AG04450 (cell line): ENCODE measurements at places on chromosomes 16 and 17.

DNA sequence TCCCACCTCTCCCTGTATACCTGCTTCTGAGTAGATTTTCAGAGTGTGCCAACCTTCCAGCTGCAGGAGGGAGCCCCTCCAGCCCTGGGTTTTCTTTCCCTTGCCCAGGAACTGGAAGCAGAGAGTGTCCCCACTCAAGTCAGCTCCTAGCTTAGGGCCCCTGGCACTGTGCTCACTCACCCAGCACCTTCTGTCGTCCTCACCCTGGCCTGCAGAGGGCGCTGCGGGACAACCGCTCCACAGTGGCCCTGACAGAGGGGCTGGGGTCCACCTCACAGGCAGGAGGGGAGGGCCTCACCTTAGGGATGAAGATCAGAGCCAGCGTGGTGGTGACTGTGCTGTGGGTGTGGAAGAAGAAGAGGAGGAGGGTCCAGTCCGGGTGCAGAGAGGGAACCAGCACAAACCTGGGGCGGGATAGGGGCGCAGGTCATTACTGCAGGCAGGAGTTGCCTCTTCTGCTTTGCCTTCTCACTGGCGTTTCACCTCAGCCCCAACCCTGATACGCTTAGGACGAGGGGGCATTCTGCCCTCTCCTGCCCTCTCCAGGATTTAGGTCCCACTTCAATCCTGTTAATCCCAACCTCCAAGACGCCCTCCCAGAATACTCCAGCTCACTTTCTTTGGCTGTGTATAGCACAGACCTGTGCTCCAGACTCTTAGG lies 10.0 kb downstream of the GPR179 start:
- no peak for DNase-seq

DNA sequence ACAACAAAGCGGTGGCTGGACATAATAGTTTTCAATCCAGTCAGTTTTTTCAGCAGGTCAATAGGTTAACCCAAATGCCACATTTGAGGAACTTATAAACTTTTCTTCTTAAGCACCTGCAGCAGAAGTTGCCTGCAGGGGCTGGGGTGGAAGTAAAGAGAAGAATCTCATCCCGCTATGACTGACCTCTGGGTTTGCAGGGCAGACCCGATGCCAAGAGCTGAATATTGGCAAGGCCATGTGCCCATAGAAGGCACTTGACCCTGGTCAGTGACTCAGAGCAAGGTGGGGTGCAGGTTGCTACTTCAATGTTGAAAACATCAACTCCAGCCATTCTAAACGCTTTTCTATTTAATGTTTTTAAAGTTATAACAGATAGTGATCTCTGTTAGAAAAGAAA lies 17.9 kb upstream of the SMPD3 start:
- no peak for DNase-seq

GRCh38 chr16:74070237-74070636 lies 226.4 kb upstream of the PSMD7 start:
- no peak for DNase-seq

- no peak for DNase-seq
These were observed 17.0 kb downstream of the BCL7C start for GRCh38 chr16:30876867-30877266.

DNA sequence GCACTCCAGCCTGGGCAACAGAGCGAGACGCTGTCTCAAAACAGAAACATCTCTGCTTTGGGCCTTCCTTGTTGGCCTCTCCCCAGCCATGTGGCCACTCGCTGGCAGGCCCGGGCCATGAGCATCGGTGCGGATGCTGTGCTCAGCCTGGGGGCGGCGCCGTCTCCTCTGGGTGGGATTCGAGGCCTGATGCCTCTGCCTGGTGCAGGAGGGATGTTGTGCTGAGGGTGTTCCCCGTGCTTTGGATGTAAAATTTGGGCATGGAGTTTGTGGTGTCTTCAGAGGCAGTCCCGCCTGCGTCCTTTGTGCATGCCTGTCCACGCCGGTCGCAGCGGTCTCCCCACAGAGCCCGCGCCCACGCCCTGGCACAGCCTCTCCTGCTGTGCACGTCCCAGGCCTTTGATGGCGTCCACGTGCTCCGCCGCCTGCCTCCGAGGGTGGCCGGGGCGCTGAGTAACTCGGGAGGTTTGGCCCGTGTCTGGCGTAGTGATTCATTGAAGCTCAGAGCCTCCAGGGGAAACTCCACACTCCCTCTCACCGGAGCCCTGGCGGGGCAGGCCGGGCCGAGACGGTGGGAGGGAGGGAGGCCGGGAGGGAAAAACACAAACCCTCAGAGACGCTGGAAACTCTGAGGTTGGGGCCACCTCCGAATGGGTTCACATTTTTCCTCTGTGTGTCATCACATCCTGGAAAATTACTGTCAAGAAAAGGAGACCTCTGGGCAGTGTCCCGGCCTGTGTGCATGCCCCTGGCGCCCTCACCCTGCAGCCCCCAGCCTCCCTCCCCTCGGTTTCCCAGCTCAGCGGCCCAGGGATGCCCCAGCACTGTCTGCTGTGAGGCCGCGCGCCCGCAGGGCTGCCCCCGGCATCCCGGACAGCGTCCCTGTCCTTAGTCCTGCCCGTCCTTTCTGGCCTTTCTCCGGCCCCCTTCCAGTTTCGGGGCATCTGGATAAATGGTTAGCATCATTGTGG lies 19.0 kb downstream of the CENPX start:
- peak; percentile 84 for DNase-seq

DNA sequence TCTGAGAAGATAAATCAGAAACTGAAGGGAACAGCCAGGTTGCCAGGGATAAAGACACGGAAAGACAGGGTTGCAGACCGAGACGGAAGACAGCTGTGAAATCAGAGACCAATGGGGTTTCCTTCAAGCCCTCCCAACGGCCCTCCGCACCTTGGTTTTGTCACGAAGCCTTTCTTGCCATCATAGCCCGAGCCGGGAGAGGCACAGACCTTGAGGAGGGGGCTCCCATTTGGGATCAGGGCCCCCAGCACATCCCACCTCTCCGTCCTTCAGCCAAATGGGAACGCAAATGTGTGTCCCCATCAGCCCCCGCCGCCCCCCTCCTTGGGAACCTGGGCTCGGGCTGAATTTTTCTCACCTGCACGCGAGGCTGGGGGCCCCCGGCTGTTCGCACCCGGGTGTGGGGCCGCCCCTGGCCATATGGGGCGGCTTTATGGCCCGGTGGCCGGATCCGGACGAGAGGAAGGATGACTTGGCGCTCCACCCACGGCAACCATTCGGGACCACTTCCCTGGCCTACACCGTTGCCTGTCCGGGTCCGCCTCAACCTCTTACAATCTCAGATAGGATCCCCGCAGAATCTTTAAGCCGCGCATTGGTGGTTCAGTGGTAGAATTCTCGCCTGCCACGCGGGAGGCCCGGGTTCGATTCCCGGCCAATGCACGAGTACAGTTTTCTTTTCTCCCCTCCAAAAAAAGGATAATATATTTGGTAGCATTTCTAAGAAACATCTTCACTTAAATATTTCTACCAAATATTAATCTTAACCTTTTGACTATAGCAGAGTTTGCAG lies 1.4 kb upstream of the HES7 start:
- no peak for DNase-seq

DNA sequence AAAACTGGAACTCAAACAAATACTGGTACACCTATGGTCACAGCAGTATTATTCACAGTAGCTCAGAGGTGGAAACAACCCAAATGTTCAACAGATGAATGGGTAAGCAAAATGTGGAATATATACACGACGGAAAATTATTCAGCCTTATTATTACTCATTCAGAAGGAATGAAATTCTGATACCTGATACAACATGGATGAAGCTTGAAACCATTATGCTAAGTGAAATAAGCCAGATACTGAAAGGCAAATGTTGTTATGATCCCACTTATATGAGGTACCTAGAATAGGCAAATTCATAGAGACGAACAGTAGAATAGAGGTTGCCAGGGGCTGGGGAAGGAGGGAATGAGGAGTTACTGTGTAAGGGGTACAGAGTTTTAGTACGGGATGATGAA lies 27.1 kb upstream of the MYLK3 start:
- DNase-seq = no peak

GRCh38 chr17:73420897-73421296 lies 109.1 kb upstream of the CDC42EP4 start:
- DNase-seq = no peak

DNA sequence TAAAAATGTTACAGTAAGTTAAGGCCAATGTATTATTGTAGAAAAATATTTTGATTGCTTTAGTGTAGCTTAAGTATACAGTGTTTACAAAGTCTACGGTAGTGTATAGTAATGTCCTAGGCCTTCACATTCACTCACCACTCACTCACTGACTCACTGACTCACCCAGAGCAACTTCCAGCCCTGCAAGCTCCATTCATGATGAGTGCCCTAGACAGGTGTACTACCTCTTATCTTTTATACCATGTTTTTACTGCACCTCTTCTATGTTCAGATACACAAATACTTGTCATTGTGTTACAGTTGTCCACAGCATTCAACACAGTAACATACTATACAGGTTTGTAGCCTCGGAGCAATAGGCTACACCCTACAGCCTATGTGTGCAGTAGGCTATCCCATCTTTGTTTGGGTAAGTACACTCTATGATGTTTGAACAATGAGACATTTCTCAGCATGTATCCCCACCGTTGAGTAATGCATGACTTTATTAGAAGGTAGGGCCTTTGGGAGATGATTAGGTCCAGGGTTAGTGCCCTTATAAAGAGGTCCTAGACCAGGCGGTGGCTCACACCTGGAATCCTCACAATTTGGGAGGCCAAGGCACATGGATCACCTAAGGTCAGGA lies 117.8 kb downstream of the SLC39A11 start:
- DNase-seq = peak; percentile 24

DNA sequence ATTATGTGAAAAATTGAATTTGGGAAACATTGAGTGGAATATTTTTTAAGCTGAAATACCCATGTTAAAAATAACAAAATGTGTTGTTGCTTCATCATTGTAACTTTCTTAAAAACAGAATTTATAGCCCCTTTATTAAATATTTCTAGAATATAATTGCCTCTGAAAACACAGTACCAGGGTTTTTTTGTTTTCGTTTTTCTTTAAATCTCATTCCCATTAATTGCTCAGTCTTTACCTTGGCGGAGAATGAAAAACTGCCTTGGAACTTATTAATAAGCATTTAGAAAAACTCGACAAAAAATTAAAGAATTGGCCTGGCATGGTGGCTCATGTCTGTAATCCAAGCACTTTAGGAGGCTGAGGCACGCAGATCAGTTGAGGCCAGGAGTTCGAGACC lies 195.2 kb upstream of the TBX2 start:
- DNase-seq = no peak

DNA sequence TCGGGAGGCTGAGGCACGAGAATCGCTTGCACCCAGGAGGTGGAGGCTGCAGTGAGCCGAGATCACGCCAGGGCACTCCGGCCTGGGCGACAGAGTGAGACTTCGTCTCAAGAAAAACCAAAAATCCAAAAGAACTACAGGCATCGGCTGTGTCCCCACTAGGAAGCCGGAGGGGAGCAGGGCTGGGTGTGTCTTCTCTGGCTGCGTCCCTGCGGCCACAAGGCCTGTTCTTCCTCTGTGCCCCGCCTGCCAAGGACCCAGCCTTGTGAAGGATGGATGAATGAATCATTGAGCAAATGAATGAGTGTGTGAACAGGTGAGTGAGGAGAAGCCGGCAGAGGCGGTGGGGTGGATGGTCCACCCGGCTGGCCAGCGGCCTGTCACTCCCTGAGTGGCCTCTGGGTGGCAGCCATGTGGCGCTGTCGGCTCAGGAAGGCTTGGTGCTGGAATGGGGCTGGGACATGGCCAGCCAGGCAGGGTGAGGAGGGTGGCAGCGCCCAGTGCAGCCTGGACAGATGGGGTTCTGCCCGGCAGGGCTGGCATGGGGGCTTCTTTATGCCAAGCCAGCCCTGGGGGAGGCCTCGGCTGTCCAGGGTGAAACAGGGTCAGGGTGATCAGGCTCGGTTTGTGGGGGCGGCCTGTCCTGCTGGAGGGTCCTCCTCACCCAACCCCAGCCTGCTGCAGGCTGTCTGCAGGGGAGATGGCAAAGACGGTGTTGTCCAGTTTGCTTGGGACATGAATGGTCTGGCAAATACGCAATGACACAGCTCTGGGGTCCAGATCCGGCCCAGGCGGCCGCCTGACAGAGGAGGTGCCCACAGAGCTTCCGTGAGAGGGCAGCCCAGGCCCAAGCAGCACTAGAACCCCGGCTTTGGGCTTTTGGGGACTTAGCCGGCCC lies 21.7 kb downstream of the SLC25A10 start:
- no peak for DNase-seq

DNA sequence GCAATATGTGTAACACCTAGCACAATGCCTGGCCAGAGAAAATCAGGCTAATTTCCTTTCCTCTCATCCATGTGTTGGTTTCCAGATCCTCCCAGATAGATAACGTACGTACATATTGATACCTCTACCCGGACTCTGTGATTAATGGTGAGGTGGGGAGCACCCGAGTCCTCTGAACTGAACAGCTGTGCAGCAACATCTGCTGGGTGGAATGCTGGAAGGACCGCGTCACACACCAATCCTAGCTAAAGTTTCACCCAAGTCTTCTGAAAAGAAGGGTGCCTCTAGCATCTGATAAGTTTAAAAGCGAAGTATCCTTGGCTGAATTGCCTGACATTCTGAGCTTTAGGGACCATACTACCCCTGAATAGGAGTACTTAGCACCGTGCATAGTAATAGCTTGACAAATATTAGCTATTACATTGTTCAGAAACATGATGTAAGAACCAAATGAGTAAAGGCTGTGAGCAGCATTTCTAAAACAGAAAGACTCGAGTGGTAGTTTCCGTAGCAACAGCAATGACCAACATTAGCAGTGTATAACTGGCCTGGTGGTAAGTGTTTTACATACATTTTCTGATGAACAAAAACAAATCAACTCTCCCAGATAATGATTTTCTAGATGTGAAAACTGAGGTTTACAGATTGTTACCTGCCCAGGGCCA lies 91.4 kb downstream of the SYCE1L start:
- DNase-seq = no peak

DNA sequence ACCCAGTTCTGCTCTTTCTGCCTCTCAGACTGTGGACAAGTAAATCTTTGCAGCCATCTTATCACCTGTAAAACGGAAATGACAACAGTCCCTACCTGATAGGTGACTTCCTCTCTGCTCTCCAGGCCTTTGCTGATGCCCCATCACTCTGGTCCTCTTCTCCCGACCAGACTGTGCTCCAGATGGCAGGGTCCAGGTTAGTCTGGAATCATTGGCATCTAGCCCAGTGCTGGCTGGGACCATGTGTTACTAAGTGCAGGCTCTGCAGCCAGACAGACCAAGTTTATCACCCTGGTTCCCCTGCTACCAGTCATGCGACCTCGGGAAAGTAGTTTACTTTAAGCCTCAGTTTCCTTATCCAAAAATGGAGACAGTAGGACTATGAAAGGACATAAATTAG lies 1.8 kb upstream of the NUBP1 start:
- DNase-seq = no peak

DNA sequence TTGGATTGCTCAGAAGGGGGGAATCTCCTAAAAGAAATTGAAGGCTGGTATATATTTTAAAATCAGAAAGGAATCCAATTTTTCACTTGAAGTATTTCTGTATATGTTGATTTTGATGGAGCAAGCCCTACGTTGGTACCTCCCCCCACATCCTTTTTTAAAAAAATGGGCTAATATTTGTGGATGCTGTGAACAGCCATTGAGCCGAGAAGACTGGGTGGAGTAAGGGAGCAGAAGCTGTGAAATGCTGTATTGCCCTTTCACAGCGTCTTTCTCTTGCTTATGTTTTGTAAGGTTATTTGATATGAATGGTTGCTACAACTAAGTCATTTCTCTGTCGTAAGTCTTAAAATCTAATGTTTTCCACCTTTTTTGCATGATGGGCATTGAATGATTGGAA lies 2.3 kb downstream of the PAFAH1B1 start:
- DNase-seq = no peak
